ENCODE measurements at places on chromosomes 12 and 14.
A peak's percentile ranks its signal among the peaks of the same experiment; 100 is the strongest.

- no peak overlapping the region for H3K27ac ChIP-seq
- H3K36me3 ChIP-seq, result no peaks in the 10 kb centered on the region
- peaks cover 51% of the 10 kb centered on the region for H3K27me3 ChIP-seq
- peaks cover under 1% of the 10 kb centered on the region for H3K4me1 ChIP-seq
These were observed 2.3 kb upstream of the ACVRL1 start for GRCh38 chr12:51904951-51905470.

DNA sequence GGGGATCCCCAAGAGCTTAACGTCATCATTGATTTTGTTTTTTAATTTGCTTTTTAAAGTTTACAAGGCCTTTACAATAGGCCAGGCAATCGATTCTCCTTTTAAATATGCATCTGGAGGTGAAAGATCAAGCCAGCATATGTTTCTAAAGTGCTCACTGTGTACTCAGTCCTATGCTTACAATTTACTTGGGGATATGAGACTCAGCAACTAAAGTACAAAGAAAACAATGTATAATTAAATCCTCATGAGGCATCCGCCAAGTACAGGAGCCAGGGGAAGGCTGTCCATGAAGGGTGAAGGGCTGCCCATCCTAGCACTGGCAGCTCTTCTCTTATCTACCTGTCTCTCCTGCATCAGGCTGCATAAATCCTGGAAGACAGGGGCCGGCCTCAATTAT, 11.8 kb downstream of the CCDC92 start:
- H3K4me1 ChIP-seq, result peaks cover 12% of the 10 kb centered on the region
- no peak overlapping the region for H3K27ac ChIP-seq
- DNase-seq, result no peak
- no peaks in the 10 kb centered on the region for H3K36me3 ChIP-seq
- no peaks in the 10 kb centered on the region for H3K27me3 ChIP-seq

GRCh38 chr12:113926788-113927187, 39.3 kb downstream of the RBM19 start:
- DNase-seq, result no peak
- no peak overlapping the region for H3K27ac ChIP-seq
- H3K4me1 ChIP-seq, result no peaks in the 10 kb centered on the region
- H3K27me3 ChIP-seq, result no peaks in the 10 kb centered on the region
- H3K4me3 ChIP-seq, result no peak overlapping the region
- peaks cover 60% of the 10 kb centered on the region for H3K36me3 ChIP-seq

DNA sequence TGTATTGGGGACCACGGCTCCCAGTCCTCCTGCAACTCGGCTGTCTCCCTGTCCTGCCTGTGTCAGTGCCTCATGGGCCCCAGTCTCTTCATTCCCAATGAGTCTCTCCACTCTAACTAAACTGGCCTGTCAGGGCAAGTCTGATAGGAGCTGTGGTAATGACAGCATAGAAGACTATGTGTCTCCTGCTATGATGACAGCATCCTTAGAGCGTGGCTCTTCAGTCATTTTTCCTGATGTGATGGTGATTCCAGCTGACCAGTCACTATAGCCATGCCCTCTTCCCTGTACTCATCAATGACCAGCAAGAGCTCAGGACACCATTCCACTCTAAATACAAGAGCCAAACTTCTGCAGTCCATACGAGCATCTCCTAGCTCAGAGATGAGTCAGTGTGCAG, 339.8 kb downstream of the PCNX1 start:
- no peak for DNase-seq
- peaks cover 5% of the 10 kb centered on the region for H3K27me3 ChIP-seq
- no peak overlapping the region for H3K4me3 ChIP-seq
- H3K27ac ChIP-seq, result no peak overlapping the region
- peaks cover 14% of the 10 kb centered on the region for H3K36me3 ChIP-seq
- H3K4me1 ChIP-seq, result peaks cover 10% of the 10 kb centered on the region

DNA sequence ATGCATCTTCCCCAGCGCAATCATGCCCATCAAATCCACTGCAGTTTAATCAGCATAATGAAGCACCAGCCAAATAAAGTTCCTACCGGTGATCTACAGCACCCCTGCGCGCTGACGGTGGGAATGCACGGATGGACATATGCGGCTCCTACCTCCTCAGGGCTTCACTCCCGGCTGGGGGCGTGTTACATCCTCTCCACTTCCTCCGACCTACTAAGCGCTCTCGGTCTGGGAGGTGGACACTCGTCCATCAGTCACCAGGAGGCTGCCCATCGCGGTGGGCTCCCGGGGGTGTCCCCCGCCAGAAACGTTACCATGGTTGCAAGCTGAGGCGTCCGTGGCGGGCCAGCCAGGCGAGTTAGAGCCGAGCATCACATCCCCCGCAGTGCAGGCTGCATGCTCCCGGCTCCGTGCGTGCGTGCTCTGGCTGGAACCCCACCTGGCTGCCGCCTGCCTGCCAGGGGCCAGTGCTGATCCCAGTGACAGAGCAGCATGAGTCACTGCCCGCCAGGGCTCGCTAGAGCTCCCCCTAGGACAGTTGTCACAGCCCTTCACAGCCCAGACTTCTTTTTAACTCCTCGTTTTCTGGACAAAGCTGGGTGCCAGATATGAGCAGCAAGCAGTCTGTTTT, 73.0 kb downstream of the CIT start:
- peaks cover 3% of the 10 kb centered on the region for H3K36me3 ChIP-seq
- DNase-seq, result no peak
- no peak overlapping the region for H3K4me3 ChIP-seq
- no peaks in the 10 kb centered on the region for H3K27me3 ChIP-seq
- no peak overlapping the region for H3K27ac ChIP-seq

DNA sequence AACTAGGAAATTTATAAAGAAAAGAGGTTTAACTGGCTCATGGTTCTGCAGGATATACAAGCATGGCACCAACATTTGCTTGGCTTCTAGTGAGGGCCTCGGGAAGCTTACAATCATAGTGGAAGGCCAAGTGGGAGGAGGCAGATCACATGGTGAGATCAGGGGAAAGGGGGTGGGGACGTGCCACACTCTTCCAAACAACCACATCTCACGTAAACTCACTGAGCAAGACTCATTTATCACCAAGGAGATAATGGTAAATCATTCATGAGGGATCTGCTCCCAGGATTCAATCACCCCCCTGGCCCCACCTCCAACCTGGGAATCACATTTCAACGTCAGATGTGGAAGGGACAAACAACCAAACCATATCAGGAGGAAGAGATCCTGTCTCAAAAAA, 35.8 kb downstream of the NUMB start:
- H3K27me3 ChIP-seq, result no peaks in the 10 kb centered on the region
- H3K27ac ChIP-seq, result peak overlapping the region; percentile 31
- peaks cover 17% of the 10 kb centered on the region for H3K36me3 ChIP-seq
- H3K4me3 ChIP-seq, result no peak overlapping the region
- DNase-seq, result no peak

DNA sequence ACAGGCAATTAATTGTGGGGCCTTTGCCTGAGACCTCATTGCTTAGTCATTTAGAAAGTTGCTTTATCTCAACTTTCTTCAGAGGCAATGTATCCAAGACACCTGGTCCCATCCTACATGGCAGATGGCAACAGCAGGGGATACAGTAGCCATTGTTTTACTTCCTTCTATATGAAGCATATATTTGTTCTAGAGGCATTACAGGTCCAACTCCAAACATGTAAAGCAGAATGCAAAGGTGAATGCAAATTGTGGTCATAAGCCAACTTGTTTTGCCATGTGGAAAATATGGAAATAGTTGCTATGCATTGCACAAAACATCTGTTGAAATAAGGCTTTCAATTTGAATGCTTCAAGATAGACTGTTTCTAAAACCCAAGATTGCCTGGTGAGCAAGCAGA, 109.8 kb upstream of the BCAT1 start:
- peak overlapping the region; percentile 57 for H3K4me3 ChIP-seq
- H3K36me3 ChIP-seq, result peaks cover 60% of the 10 kb centered on the region
- H3K4me1 ChIP-seq, result peaks cover 38% of the 10 kb centered on the region
- no peaks in the 10 kb centered on the region for H3K27me3 ChIP-seq
- no peak for DNase-seq

- H3K4me1 ChIP-seq, result no peaks in the 10 kb centered on the region
- peaks cover 13% of the 10 kb centered on the region for H3K27me3 ChIP-seq
- no peak overlapping the region for H3K4me3 ChIP-seq
- DNase-seq, result no peak
These were observed 53.6 kb upstream of the BCL11B start for GRCh38 chr14:99325591-99325990.

GRCh38 chr12:27807063-27807703, 27.1 kb upstream of the MANSC4 start:
- H3K4me3 ChIP-seq, result no peak overlapping the region
- no peaks in the 10 kb centered on the region for H3K36me3 ChIP-seq
- no peak for DNase-seq
- peaks cover 21% of the 10 kb centered on the region for H3K27me3 ChIP-seq

GRCh38 chr14:41490323-41490722, 116.4 kb upstream of the LRFN5 start:
- no peaks in the 10 kb centered on the region for H3K27me3 ChIP-seq
- no peak overlapping the region for H3K4me3 ChIP-seq
- no peak for DNase-seq
- H3K27ac ChIP-seq, result no peak overlapping the region
- no peaks in the 10 kb centered on the region for H3K4me1 ChIP-seq

GRCh38 chr14:34135492-34135891, 184.6 kb upstream of the EGLN3 start:
- no peaks in the 10 kb centered on the region for H3K4me1 ChIP-seq
- peaks cover 6% of the 10 kb centered on the region for H3K27me3 ChIP-seq
- no peak for DNase-seq
- H3K27ac ChIP-seq, result no peak overlapping the region
- no peak overlapping the region for H3K4me3 ChIP-seq
- H3K36me3 ChIP-seq, result no peaks in the 10 kb centered on the region

DNA sequence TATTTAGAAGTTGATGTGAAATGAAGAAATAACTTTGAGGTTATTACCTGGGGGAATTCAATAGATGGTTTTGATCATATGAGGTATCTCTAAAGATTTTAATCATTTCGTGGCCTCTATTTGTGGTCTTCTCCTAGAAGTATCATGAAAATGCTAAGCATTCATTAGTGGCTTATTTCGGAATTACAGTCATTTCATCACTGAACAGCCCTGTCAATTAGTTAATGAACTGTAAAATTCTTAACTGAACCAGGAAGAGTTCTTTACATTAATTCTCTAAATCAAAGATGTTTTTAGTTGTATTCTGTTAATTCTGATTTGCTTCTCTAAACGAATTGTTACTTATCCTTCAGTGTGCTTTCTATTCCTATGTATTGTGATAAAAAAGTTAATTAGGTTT, 248.9 kb downstream of the PAX9 start:
- H3K36me3 ChIP-seq, result no peaks in the 10 kb centered on the region
- H3K4me3 ChIP-seq, result no peak overlapping the region
- H3K27me3 ChIP-seq, result no peaks in the 10 kb centered on the region
- DNase-seq, result no peak
- H3K4me1 ChIP-seq, result no peaks in the 10 kb centered on the region

GRCh38 chr14:92729634-92730358, 18.6 kb downstream of the LGMN start:
- H3K4me3 ChIP-seq, result no peak overlapping the region
- peaks cover 37% of the 10 kb centered on the region for H3K36me3 ChIP-seq
- H3K27me3 ChIP-seq, result no peaks in the 10 kb centered on the region

DNA sequence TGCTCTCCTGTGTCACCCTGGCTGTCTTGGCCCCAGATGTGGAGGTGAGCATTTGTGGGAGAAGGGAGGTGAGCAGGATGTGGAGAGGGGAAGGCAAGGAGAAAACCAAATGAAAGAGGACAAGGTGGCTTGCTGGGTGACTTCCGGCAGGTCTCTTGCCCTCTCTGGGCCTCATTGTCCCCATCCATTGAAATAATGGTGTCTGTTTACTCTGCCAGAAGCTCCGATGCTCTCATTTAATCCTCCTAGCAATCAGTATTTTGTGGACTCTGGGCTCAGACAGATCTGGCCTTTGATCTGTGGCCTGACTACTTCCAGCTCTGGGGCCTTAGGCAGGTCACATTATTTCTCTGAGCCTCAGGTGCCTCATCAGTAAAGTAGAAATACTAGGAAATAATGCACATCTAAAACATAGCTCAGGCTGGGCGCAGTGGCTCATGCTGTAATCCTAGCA, 30.6 kb downstream of the MVK start:
- H3K27ac ChIP-seq, result no peak overlapping the region
- no peaks in the 10 kb centered on the region for H3K36me3 ChIP-seq
- H3K4me3 ChIP-seq, result no peak overlapping the region

DNA sequence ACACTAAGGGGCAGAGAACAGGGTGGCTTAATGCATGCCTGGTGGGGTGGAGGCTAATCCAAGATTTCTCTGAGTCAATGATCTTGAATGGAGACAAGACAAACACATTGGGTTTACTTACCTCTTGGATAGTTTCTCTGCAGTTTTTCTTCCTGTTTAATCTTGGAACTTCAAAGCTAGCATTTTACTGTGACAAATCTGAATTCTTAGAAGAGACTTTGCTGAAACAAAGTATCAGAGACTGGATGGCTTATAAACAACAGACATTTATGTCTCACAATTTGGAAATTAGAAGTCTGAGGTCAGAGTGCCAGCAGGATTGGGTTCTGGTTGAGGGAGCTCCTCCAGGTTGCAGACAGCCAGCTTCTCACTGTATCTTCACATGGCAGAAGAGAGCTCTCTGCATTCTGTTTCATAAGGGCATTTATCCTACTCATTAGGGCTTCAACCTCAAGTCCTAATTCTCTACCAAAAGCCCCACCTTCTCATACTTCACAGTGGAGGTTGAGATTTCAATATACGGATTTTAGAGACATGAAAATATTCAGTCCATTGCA, 921.8 kb downstream of the VRK1 start:
- H3K36me3 ChIP-seq, result no peaks in the 10 kb centered on the region
- no peaks in the 10 kb centered on the region for H3K4me1 ChIP-seq
- no peak overlapping the region for H3K27ac ChIP-seq

- peaks cover 10% of the 10 kb centered on the region for H3K27me3 ChIP-seq
- no peaks in the 10 kb centered on the region for H3K36me3 ChIP-seq
- no peak overlapping the region for H3K4me3 ChIP-seq
- peaks cover 18% of the 10 kb centered on the region for H3K4me1 ChIP-seq
These were observed 22.5 kb upstream of the CDKN3 start for GRCh38 chr14:54374117-54374884.

DNA sequence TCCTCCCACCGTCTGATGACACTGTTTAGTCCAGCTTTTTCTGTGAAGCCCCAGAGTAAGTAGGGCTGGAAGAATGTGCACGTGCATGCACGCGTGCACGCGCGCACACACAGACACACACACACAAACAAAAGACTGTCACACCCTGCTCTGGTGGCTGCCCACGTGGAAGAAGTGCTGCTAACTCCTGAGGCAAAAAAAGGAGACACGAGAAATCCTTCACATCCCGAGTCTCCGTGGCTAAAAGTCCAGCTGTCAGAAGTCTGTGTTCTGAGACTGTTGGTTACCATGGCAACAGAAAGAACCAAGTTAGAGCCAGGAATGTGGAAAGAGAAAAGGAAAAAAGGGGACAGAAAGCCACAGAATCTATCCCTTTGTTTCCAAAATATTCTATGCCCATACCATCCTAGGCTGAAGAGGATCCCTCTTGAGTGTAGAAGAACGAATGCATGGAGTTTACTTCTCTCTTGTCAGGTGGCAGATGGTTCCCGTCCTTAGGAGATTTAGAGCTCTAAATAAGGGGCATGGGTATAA, 1.6 kb upstream of the C12orf71 start:
- peaks cover 15% of the 10 kb centered on the region for H3K36me3 ChIP-seq
- peaks cover 3% of the 10 kb centered on the region for H3K4me1 ChIP-seq
- no peak for DNase-seq
- no peaks in the 10 kb centered on the region for H3K27me3 ChIP-seq

- no peaks in the 10 kb centered on the region for H3K36me3 ChIP-seq
- H3K27me3 ChIP-seq, result no peaks in the 10 kb centered on the region
- DNase-seq, result no peak
- H3K4me3 ChIP-seq, result no peak overlapping the region
- peaks cover 35% of the 10 kb centered on the region for H3K4me1 ChIP-seq
- no peak overlapping the region for H3K27ac ChIP-seq
These were observed 668 bp downstream of the GPR84 start for GRCh38 chr12:54363618-54364017.
